ENCODE measurements at places on chromosomes 12 and 14. TPM values are rescaled to one million over a fixed set of nuclear protein-coding genes. Genes with fewer than 3 reads are reported as not detected.

DDX47 gene
- total RNA-seq: 94.8 TPM

DNA sequence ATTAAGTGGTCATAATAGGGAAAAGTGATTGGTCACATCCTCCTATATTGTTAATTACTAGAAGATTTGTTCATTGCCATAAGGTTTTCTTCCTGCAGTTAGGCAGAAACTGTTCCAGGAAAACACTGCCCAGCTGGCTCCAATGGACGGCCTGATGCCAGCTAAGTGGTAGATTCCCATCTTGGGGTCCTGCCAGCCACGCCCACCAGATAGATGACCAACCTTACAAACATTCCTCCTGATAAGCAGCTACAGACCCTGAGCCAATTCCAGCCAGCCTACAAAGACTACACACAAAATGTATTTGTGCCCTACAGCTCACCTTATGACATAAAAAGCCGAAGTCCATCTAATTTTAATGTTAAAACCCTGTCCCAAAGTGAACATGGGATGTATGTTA is 685.9 kb upstream of the USP15 start:
- H3K36me3 ChIP-seq: peaks cover 4% of the 10 kb centered on the region
- H3K4me1 ChIP-seq: no peaks in the 10 kb centered on the region
- DNase-seq: no peak
- no peak overlapping the region for H3K27ac ChIP-seq
- no peaks in the 10 kb centered on the region for H3K27me3 ChIP-seq
- no peak overlapping the region for H3K4me3 ChIP-seq

GRCh38 chr14:21913759-21914158 is 240.1 kb upstream of the OR4E1 start:
- no peaks in the 10 kb centered on the region for H3K4me1 ChIP-seq
- H3K27ac ChIP-seq: no peak overlapping the region

ALDH2 gene
- total RNA-seq: 38.7 TPM

DNA sequence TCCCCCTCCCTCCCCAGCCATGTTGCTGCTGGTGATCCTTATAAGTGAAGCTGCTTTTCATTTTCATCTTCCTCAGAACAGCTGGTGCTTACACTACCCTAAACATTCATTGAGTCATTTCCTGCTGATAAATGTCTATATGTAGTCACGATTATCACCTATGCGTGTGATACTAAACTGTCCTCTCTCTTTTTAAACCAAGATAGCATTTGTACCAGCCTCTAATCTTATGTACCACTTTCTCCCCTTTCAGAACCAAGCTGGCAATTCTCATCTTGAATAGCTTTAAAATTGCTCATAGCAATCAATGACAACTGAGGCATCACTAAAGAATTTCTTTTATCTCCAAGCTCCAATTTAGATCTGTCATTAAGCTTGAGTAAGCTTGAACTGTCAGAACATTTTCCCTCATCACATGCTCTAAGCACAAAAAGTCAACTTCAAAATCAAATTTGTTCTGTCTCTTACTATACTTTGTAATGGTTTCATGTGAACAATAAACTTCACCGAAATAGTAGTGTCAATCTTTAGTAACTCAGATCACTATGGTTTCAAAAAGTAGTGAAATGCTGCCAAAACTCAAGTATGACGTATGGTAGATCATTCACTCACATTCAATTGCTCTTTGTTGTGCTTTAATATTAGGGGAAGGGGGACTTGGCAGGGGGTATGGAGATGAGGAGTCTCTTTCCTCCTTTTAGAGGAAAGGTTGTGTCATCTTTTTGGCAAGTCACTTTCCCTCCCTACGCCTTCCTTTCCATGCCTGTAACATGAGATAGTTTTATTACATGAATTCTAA is 178.1 kb upstream of the NOVA1 start:
- no peaks in the 10 kb centered on the region for H3K4me1 ChIP-seq
- H3K27me3 ChIP-seq: no peaks in the 10 kb centered on the region
- no peak for DNase-seq
- H3K4me3 ChIP-seq: no peak overlapping the region
- H3K27ac ChIP-seq: no peak overlapping the region

CLEC4D gene
- not detected for total RNA-seq

GRCh38 chr12:26196421-26196716 is 996 bp downstream of the SSPN start:
- H3K27me3 ChIP-seq: no peaks in the 10 kb centered on the region
- H3K4me1 ChIP-seq: peaks cover 41% of the 10 kb centered on the region
- DNase-seq: peak; percentile 2
- peak overlapping the region; percentile 97 for H3K27ac ChIP-seq
- no peaks in the 10 kb centered on the region for H3K36me3 ChIP-seq
- H3K4me3 ChIP-seq: peak overlapping the region; percentile 94

GRCh38 chr14:56310643-56311042 is 192.4 kb downstream of the PELI2 start:
- H3K4me1 ChIP-seq: peaks cover 17% of the 10 kb centered on the region
- peak; percentile 12 for DNase-seq
- no peak overlapping the region for H3K27ac ChIP-seq
- H3K4me3 ChIP-seq: no peak overlapping the region
- H3K36me3 ChIP-seq: no peaks in the 10 kb centered on the region

GRCh38 chr14:46717211-46717610 is 65.6 kb upstream of the RPL10L start:
- no peak for DNase-seq
- H3K4me1 ChIP-seq: no peaks in the 10 kb centered on the region
- no peak overlapping the region for H3K4me3 ChIP-seq
- H3K27me3 ChIP-seq: no peaks in the 10 kb centered on the region
- H3K36me3 ChIP-seq: no peaks in the 10 kb centered on the region

DNA sequence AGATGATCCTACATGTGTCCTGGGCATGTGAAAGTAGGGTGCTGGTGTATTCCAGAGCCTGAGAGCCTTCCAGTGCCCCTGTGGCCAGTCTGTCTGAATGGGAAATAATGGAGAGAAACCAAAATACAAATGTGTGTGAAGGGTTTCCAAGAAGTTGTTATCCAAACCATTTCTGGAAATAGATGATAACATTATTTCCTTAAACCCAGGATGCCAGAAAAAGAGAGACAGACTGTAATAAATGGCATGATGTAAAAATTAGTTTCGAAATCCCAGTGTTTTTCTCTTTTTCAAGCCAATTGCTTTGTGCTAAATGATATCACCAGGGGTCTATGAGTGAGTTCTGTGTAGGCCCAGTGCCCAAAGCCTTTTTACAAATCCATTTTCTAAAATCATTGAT is 175.3 kb downstream of the PHLDA1 start:
- peaks cover 55% of the 10 kb centered on the region for H3K4me1 ChIP-seq
- no peak overlapping the region for H3K4me3 ChIP-seq
- no peaks in the 10 kb centered on the region for H3K36me3 ChIP-seq

GLIPR1L2 gene
- total RNA-seq: 0.74 TPM

NUAK1 gene
- 14.0 TPM for total RNA-seq

DNA sequence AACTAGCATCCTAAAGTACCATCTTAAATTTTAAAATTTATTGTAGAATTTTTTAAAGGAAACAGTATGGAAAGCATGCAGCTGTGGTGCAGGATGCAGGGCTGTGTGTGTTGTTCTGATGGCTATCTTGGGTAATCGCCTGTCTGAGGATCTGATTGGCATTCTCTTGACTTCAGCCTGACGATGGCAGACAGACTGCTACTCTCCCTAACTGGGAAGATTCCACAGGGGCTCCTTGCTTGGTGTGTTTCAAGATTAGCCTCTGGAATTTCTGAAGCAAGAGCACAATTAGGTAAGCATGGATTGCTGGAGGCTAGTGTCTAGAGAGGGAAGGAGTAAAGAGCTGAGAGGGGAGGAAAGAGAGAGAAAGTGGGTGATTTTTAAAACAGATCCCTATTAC is 696.8 kb upstream of the LRFN5 start:
- H3K4me1 ChIP-seq: no peaks in the 10 kb centered on the region
- H3K27ac ChIP-seq: no peak overlapping the region
- no peak for DNase-seq
- H3K4me3 ChIP-seq: no peak overlapping the region

- peak overlapping the region; percentile 93 for H3K27ac ChIP-seq
- H3K4me3 ChIP-seq: peak overlapping the region; percentile 80
- H3K4me1 ChIP-seq: peaks cover 44% of the 10 kb centered on the region
- peak; percentile 83 for DNase-seq
- H3K36me3 ChIP-seq: no peaks in the 10 kb centered on the region
- peaks cover 2% of the 10 kb centered on the region for H3K27me3 ChIP-seq
Measured at GRCh38 chr14:35385042-35385839, 19.3 kb downstream of the NFKBIA start.

All from HFFc6 (cell line).